ENCODE measurements at places on chromosomes 2 and 18. TPM values are rescaled to one million over a fixed set of nuclear protein-coding genes. Genes with fewer than 3 reads are reported as not detected.

SERPINB10 gene
- 1.5 TPM for total RNA-seq

ABCG8 gene
- total RNA-seq = not detected

ITPRIPL1 gene
- 2.4 TPM for total RNA-seq

FOXI3 gene
- total RNA-seq = 0.23 TPM

DNA sequence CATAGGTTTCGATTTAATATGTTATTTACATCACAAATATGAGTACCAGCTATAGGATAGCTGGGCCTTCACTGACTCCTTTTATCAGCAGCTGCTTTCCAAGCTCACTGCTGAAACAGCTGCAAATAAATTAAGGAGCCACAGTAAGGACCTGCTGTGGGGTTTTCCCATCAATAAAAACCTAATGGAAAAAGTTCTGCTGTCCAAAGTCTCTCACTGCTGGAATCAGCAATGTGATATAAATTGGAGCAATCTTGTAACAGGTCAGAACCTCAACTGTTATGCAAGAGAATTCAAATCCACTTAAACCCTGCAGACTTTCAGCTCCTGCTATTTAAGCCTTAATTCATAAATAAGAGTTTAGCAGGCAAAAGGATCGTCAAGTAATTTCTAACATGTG, 61.3 kb downstream of the NEB start:
- DNase-seq = no peak

DNA sequence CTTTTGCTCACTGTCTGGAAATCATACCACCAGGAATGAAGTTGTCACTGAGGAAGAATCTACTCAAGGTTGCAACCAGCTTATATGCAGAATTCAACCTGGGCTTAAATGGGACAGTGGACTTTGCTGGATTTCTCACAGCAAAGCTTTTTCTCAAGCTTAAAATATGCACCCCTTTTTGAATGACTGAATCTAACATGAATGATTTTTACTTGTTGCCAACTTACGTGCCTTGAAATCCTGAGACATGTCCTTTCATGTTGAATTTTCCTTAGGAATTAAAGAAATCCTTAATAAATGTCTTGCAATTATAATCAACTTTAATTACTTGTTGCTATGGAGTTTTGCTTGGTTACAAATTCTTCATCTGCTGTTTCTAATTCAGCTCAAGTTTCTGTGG, 57.4 kb downstream of the SPP2 start:
- DNase-seq = no peak

- peak; percentile 57 for DNase-seq
These were observed 1.2 kb downstream of the ZFP36L2 start for GRCh38 chr2:43225093-43225787.

- DNase-seq = peak; percentile 14
These were observed 345.9 kb downstream of the TSN start for GRCh38 chr2:122101319-122101718.

- DNase-seq = no peak
These were observed 396.8 kb upstream of the UBE2E3 start for GRCh38 chr2:180583441-180584140.

DNA sequence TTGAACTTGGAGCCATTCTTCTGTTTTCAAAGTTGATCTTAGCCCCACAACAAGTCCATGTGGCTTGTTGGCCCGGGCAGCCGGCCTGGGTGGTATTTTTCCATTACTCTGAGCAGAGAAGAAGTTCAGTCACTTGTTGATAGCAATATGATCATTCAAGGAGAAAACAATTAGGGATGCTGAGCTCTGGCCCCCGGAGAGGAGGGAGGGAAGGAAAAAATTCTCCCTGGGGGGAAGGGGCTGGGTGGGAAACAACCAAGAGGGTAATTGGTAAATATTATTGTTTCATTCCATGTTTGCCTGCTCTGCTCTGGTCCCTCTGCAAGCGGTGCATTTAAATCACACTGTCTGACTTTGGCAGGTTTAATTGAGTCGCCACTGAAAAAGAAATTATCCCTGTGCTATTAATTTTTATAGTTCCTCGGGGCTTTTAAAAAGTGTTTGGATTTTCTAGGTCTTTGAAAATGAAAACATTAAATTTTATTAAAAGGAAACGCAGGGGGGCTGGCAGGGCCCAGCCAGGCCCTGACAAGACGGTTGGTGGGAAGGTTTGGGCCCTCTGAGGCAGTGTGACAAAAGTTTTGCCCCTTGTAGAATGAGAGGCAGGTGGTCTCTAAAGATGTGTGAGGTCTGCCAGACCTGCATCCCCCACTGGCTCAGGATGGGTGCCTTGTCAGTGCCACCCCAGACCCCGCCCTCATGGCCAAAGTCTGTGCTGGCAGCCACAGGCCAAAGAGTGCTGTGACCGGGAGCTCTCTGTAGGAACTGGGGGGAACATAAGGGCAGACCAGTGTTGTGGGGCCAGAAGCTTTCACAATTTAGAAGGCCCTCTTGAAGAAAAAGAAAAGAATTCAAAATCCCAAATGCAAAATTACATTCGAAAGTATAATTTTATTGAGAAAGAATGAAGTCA, 52.5 kb upstream of the SLC14A2 start:
- no peak for DNase-seq

- no peak for DNase-seq
These were observed 2.3 kb downstream of the LGALSL start for GRCh38 chr2:64456293-64456692.

DNA sequence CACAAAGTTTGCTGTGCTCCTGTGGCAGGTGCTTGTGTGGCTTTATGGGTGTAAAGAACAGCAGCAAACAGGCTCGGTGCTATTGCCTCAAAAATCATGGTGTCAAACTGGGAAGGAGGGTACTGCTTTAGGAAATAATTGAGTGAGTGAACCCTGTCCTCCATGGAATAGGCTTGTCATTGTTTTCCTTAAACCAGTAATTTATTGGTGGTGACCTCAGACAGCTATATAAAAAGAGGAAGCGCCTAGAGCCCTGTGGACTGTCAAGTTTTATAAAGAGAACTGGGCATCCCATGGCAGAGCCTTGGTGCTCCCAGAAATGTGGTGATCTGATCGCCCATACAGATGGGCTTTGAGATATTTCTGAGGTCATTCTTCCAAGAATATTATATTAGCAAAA, 4.7 kb upstream of the CXCR4 start:
- no peak for DNase-seq
